ENCODE measurements at places on chromosomes 6 and 20. TPM values are rescaled to one million over a fixed set of nuclear protein-coding genes. Genes with fewer than 3 reads are reported as not detected.

GRCh38 chr6:158570681-158570962, 10.7 kb downstream of the TMEM181 start:
- no peak for DNase-seq

DNA sequence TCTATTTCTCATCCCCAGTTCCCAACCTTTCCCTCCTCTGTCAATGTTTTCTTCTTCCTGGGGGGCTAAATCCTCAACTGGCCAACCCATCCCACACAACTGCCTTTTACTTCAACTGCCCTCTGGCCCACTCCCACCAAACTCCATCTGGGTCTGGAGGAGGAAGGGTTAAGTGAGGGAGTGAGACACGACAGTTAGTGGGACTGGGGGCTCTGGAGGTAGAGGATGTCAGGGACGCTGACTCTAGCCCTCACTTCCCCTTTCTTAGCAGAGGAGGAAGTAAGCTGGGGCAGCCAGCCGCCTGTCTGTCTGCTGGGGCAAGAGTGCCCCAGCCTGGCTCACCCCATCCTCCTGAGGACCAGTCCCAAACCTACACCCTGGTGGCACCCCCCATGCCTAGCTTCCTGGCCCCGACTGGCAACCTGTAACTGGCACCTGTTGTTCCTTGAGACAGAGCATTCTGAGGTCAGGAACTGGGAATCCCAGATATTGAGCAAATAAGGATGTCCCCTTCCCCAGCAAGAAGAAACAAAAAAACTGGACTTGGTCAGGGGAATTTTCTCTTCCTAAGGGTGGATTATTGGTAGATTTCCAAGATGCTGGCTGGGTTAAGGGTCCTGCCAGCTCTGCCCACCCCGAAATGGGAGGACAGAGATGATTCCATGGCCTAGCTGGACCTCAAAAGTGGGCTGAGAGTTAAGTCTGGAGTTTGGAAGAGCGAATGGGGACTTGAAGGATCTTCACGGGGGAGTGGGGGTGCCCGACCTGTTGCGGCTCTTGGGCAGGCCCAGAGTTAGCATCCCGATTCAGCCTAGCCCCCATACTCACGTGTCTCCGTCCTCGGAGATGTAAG, 971 bp downstream of the NFKBIE start:
- DNase-seq: no peak

DNA sequence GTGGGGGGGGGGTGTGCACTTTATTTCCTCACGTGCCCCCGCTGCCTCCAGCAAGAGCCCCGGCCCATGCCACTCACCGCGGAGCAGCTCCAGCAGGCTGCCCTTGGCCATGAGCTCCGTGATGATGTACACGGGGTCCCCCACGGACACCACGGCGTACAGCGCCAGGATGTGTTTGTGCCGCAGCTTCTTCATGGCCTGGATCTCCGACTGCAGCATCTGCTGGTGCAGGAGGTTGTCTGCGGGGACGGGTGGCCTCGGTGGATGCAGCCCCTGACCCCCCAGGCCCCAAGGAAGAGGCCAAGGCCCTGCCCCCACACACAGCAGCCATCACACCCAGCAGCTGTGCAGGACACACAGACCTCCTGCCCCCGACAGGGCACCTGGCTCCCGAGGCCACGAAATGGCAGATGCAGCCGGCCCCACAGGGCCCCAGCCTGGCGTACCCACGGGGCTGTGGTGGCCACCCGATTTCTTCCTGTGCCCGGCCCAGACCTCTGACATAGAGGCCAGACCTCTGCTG, 4.7 kb downstream of the PTK6 start:
- no peak for DNase-seq

DNA sequence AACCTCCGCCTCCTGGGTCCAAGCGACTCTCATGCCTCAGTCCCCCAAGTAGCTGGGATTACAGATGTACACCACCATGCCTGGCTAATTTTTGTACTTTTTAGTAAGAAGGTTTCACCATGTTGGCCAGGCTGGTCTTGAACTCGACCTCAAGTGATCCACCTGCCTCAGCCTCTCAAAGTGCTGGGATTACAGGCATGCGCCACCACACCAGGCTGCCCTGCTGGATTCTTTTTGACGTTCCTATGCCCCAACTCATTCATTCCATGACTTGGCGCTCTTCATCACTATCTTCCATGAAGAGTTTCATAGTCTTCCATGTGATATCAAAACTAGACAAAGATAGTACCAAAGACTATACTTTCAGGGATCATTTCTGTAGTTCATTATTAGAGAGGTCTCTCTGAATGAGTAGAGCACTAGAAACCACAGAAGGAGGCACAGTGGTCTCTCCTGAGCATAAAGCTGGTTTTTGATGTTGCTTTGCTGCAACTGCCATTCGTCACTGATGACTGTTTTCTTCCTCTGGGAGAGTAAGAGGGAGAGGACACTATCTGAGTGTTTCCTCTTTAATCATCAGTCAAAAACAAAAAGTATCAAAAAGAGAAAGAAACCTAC, 23.5 kb downstream of the DNAAF9 start:
- DNase-seq: peak; percentile 23

GRCh38 chr6:55643861-55644260, 64.9 kb upstream of the HMGCLL1 start:
- DNase-seq: no peak

DNA sequence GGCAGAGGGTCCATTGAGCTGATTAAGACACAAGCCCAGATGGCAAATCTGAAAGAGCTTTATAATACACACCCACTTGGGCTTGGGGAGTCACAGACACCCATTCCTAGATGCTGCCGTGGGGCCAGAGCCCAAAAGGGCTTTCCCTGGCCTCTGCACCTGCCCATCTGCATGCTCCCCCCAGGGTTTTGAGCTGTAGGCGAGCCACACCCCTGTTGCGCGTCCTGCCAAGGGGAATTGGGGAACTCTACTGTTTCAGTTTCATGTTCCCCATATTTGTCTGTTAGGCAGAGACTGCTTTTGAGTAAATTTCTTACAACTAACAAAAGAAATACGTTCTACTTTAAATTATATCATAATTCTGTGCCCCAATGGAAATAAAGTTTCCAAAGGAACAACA, 52.9 kb upstream of the FNDC1 start:
- DNase-seq: no peak

DNA sequence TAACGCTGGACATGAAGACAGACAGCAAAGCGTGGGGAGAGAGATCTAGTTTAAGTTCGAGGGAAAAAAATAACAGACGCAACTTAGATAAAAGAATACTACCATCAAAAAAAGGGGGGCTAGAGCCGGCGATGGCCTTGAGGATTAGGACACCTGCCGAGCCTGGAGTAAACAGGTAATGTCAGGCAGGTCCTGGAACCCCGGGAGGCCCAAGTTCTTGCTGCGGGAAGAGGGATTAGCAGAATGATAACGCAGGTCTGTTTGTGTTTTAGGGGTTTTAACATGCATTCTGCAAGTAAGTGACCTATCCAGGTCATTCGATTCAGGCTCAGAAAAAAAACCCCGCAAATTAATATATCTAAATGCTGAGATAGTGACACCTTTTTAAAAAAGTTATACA, 754 bp upstream of the TMEM170B start:
- no peak for DNase-seq

DNA sequence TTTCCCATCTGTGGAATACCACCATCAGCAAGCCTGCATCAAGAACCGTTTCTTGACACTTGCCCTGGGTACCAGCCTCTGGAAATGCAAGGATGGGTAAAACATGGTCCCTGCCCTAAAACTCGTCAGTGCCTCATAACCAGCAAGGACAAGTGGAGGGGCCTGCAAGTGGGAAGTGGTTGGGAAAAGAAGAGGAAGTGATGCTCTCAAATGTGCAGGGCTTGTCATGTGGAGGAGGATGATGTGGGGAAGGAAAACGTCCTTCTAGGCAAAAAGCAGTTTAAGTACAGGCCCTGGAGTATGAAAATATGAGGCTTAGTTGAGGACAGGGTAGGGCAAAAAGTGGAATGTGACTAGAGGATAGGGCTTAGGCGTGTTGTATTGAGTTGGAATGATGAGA, 19.0 kb downstream of the RREB1 start:
- DNase-seq: no peak

- DNase-seq: no peak
These were observed 250.8 kb downstream of the LAMA2 start for GRCh38 chr6:129133770-129134192.

DNA sequence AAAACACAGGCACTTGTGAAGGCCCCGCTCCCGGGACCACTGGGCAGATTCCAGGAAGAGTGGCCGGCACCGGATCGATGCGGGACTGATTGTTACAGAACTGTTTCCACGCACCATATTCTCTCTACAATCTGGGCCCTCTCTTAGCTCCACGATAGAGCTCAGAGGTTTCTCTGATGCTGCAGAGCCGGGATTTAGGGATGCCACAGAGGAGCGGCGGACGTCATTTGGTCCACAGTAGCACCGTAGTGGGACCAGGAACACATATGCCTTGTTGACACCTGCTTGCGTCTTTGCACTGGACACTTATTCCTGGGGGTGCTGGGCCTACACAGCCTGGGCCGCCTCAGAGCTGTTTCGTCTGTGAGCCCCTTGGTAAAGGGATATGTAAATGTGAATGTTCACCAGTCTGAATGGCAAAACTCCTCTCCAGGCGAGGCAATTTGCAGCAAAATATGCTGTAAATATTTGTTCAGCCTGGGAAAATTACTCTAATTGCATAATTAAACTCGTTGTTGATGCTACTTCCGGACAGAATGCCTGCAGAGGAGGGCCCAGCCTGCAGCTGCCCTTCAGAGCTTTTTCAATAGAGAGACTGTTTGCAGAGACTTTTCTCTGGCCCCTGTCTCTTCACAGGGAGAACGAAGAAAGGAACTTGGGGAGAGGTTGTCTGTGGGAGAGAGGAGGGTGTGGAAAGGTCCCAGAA, 9.4 kb downstream of the PCK1 start:
- no peak for DNase-seq

DNA sequence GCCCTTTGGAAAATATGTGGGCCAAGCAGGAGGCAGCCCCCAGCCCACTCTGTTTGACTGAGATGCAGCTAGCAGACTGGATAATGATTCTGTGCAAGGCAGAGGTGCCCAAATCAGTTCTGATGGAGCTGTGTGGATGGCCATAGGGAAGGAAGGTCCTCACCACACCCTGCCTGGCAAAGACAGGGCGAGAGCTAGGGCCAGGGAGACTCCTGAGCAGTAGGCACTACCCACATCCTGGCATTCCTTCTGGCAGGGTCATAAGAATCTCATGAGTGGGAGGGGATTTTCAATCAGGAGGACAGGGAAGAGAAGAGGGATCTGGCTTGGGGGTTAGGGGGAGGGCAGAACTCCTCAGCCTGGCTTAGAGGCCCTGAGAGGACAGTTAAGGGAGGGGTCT, 18.6 kb upstream of the TREM2 start:
- DNase-seq: no peak

DNA sequence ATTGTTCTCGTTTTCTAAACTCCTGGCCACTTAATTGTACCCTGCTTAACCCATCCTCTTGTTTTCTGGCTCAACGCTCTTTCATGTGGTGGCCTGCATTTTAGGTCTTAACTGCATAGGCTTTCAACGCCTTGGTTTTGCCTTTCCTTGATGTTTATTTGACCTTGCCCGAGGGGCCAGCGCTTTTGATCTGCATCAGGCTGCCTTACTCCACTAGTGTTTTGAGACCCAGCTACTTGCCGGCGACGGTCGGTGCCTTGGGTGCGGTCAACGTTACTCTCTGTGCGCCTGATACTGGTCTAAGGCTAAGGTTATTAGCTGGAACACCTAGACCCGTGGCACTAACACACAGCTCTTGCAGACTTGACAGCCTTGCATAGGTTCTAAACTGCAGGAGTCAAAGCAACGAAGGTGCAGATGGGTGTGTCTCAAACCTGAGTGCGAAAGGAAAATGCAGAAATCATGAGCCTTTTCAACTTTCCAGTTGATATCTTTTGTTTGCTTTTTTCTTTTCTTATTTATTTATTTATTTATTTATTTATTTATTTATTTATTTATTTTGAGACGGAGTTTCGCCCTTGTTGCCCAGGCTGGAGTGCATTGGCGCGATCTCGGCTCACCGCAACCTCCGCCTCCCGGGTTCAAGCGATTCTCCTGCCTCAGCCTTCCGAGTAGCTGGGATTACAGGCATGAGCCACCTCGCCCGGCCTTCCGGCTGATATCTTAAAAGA, 138.8 kb downstream of the HFE start:
- no peak for DNase-seq

DNA sequence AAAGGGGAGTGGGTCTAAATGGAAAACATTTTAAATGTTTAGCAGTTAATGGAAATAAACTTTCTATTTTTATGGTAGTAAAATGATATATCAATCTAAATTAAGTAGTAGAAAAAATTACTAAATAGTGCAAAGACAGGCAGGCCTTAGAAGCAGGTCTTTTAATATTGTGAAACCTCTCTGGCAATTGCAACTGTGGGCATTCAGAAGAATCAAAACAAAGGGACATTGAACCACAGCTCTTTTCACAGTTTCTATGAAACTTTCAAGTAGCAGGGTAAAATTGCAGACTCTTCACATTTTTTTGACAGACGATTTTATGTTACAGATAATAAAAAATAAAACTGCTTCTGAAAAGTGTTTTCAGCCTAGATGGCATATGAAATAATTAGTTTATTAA, 533.7 kb downstream of the BCKDHB start:
- DNase-seq: no peak

- DNase-seq: no peak
These were observed 19.1 kb upstream of the ARMC12 start for GRCh38 chr6:35717449-35718374.

BNIP5 gene
- not detected for total RNA-seq

GSTA4 gene
- total RNA-seq: 1.4 TPM

PM20D2 gene
- total RNA-seq: 3.6 TPM

DLL1 gene
- 1.1 TPM for total RNA-seq

ULBP2 gene
- 9.7 TPM for total RNA-seq

SH3BGRL2 gene
- total RNA-seq: 4.7 TPM

CNR1 gene
- total RNA-seq: not detected

GSTA3 gene
- not detected for total RNA-seq

SLC18B1 gene
- total RNA-seq: 9.8 TPM

GPR63 gene
- total RNA-seq: 0.10 TPM

MLN gene
- total RNA-seq: not detected

HAO1 gene
- not detected for total RNA-seq

PSORS1C1 gene
- total RNA-seq: not detected
